Fibroblast of villous mesenchyme (primary cell): ENCODE measurements at places on chromosomes 1 and 21. TPM values are rescaled to one million over a fixed set of nuclear protein-coding genes. Genes with fewer than 3 reads are reported as not detected.
A peak's percentile ranks its signal among the peaks of the same experiment; 100 is the strongest.

DNA sequence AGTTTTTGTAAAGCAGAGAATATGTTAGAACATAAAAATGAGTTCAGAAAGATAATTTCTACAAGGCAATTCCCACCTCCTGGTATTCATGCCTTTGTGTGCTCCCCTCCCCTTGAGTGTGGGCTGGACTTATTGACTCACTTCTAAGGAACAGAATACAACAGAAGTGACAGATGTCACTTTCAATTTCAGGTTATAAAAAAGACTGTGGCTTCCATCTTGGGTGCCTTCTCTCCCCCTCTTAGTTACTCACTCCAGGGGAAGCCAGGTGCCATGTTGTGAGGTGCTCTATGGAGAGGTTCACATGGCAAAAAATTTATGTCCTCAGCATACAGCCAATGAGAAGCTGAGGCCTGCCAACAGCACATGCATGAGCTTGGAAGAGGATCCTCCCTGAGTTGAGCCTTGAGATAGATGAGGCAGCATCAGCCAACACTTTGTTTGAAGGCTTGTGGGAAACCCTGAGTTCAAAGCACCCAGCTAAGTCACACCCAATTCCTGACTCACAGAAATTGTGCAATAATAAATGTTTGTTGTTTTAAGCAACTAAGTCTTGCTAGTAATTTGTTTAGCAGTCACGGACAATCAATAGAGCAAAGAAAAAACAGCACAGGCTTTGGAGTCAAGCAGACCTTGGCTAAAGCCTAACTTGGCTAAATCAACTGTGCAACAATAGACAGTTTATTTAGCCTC lies 73.5 kb upstream of the NGF start:
- peak; percentile 89 for DNase-seq

DNA sequence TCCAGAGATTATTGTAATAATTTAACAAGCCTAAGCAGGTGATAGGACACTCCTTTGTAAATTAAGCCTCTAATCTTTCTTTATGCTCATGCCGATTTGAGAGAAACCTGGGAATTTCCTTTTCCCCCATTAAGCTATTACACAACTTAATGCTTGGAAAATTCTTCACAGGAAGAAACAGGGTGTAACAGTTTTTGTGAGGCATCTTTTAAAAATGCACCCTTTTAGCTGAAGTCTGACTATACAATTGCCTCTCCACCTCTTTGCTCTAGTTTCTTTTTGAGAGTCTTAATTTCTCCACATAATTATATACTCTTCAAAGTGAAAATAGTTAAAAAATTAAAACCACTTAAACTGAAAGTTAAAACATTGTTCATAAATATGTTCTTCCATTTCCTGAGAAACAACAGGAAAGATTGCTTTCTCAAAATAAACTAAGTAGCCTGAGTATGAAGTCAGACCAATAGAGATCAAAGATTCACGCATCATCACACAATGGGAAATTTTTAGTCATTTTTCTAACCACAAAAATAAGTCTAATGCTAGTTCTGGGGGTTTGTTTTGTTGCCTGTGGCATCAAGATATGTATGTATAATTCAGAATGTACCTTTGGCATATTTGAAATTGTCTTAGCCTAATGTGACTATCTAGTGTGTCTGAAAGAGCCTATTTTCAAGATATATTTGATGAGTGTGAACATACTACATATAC lies 34.7 kb downstream of the LRRC8D start:
- DNase-seq: peak; percentile 68

GRCh38 chr1:62573675-62574074 lies 23.6 kb upstream of the ANGPTL3 start:
- DNase-seq: no peak

DNA sequence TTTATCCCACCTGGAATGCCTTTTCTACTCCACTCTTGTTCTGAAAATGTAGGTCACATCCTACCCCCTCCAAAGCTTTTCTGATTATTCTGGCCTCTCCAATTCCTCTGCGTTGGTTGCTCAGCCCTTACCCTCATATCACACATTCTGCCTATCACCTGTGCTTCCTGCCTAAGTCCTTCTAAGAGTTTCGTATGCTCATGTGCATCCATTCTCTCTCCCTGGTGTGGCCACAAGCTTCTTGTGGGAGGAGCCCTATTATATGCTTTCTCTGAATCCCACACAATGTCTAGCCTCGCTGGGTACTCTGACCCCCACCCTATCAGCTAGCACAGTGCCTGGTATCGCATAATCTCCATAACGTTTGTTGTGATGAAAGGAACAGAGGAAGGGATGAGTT lies 54.2 kb downstream of the CD58 start:
- DNase-seq: no peak

- no peak for DNase-seq
Observed at GRCh38 chr1:87262688-87263087, 66.0 kb upstream of the LMO4 start.

DNA sequence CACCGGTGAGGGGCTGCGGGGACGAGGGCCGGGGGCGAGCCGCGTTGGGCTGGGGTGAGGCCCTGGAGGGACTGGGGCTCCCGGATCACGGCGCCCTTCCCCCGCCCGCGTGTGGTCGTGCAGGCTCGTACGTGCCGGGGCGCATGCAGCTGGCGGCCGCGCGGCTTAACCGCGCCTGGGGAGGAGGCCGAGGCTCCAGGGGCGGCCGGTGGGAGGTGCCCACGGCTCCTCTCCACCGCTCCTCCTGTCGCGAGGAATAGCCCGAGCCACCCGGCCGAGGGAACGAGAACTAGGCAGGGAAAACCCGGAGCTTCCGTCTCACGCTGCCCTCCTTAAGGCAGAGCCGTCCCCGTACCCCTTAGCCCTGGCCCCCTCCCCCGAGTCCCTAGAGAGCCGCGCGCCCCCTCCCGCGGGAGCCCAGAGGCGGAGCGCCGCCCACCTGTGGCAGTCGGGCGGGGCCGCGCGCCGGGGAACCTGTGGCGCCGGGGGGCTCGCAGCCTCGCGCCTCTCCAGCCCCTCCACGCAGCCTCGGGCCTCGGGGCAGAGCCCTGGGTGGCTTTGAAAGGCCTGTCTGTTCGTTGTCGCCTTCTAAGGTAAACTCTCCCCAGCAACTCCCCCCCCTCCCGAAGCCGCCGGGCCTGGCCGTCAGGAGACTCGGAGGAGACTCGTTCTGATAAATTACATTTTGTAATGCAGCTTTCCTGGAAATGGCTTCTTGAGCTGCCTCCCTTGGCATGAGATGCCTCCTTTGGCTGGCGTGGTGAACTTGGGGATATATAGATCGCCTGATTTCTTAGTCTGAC lies 746 bp downstream of the AK4 start:
- DNase-seq: no peak

- no peak for DNase-seq
Observed at GRCh38 chr21:34307991-34308532, 55.7 kb upstream of the KCNE2 start.

THEM5 gene
- not detected in 2 replicates for total RNA-seq

- DNase-seq: no peak
Observed at GRCh38 chr1:208270651-208271141, 26.5 kb upstream of the PLXNA2 start.

LENEP gene
- 0.32 and 0.43 TPM in 2 replicates for total RNA-seq

- DNase-seq: no peak
Observed at GRCh38 chr1:149929856-149930255, 2.3 kb upstream of the SF3B4 start.

- DNase-seq: no peak
Observed at GRCh38 chr21:42343101-42343500, 7.7 kb downstream of the TFF2 start.

DNA sequence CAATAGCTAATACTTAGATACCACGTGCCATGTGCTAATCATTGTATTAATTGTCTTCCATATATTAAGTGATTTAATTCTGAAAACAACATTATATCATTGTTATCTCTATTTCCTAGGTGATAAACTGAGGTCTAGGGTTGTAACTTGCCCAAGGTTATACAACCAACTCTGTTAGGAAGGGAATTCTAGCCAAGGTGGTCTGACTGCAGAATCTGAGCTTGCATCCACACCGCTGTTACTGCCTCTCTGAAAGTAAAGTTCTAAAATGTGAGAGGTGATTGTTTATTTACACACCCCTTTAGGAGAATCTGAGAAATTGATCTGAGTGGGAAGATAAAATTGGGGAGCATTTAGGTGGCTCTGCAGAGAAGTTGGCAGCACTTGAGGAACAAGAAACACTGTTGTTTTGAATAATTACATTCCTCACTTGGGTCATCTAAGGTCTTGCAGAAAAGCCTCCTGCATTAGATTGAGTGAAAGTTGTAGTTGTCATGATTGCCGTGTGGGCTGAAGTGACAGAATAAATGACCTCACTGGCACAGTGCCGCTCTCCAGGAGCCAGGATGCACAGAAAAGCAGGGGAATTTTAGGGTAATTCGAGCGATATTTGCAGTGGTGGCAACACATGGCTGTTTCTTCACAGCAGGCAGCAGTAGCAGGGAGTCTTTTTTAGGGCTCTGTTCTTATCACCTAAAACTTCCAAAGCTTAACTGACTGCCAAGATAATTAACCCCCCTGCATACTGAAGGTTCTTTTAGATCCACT lies 121.7 kb downstream of the ADGRL4 start:
- DNase-seq: no peak

DNA sequence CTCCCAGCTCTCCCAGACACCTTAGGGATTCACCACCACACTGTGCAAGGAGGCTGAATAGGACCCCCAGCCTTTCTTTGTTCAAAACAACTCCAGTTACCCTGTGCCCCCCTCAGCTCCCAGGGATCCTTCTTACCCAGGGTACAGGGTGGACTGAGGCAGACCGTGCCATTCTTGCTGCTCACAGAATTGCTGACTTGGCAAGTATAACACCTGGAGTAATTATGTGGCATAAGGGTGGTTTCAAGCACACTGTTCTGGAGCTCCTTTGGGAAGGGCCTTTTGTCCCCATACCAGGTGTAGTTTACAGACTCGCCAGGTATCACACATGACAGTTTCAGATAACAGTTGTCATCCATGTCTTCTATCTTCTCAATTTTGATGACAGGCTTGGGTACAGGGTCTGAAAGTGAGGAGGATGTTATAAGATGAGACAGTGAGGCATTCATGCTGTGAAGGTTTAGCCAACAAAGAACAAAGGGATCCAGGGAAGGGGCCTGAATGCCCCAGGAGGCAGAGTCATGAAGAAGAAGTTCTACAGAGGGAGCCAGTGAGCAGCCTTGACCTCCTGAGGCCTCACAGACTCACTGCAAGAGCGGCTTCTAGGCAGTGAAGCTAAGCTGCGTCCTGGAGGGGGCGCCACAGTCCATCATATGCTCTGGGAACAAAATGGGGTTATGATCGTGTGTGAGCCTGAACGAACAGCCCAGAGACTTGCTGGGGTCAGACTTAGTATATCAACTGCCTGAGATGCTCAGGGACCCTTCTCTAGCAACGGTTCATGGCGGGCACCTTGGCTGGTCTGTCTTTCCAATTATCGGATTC lies 30.3 kb downstream of the CD48 start:
- peak; percentile 39 for DNase-seq

TRIM17 gene
- under 0.01 and 0.43 TPM in 2 replicates for total RNA-seq

GRCh38 chr1:31702836-31703404 lies 897 bp downstream of the COL16A1 start:
- DNase-seq: peak; percentile 33

IL19 gene
- 0.97 and 1.7 TPM in 2 replicates for total RNA-seq

GRCh38 chr21:42102076-42102475 lies 31.0 kb downstream of the UMODL1 start:
- DNase-seq: no peak

UTS2 gene
- total RNA-seq: not detected in 2 replicates

LCE1B gene
- total RNA-seq: not detected in 2 replicates

GRCh38 chr21:34737115-34737514 lies 68.3 kb downstream of the CLIC6 start:
- DNase-seq: no peak

EXTL1 gene
- total RNA-seq: 3.9 and 6.0 TPM in 2 replicates

GRCh38 chr1:183227422-183228346 lies 41.6 kb downstream of the LAMC2 start:
- DNase-seq: peak; percentile 54

GRCh38 chr1:156114919-156115513 lies 505 bp downstream of the LMNA start:
- no peak for DNase-seq

PPM1J gene
- total RNA-seq: 0.43 and 1.3 TPM in 2 replicates

VAMP4 gene
- total RNA-seq: 7.3 and 7.7 TPM in 2 replicates
